ENCODE measurements at places on chromosomes 2 and 18.

DNA sequence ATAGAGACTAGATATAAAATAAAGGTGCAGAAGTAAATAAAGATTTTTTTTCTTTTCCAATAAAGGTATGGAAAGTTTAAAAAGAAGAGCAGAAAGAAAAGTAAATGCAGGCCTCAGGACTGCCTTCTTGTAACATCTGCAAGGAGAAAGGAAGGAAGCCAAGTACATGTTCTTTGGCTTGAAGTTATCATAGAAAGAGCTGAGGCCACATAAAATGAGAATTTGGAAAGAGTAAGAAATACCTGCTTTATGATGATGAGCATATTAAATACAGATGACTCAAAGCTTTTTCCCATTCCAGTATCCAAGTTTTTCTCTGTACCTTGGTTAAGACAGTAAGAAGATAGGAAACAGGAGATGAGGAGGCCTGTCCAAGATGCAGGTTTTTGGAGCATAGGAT, 25.3 kb upstream of the UBE2E3 start:
- no peak for DNase-seq

GRCh38 chr18:32337821-32338220, 132.9 kb downstream of the GAREM1 start:
- no peak for DNase-seq

- DNase-seq = no peak
Observed at GRCh38 chr18:58223717-58224424, 179.8 kb downstream of the NEDD4L start.

- peak; percentile 84 for DNase-seq
Observed at GRCh38 chr2:178280244-178280852, 86.0 kb downstream of the OSBPL6 start.

GRCh38 chr2:24435391-24436316, 55.4 kb upstream of the NCOA1 start:
- DNase-seq = peak; percentile 56

DNA sequence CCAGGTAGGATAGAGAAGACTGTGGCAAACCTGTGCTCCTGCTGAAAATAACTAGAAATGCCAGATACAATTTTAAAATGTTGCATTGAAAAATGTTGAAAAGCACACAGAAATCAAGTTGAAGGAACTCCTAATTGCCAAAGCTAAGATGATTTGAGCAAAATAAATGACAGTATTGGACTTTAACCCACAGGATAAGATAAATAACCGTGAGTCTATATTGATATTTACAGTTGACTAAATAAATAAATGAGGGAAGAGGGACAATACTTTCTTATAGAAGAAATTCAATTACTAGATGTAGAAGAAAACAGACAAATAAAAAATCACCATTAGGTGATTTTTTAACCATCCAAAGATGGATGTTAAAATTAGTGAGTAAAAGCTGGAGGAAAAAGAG, 59.0 kb downstream of the CWC22 start:
- no peak for DNase-seq

DNA sequence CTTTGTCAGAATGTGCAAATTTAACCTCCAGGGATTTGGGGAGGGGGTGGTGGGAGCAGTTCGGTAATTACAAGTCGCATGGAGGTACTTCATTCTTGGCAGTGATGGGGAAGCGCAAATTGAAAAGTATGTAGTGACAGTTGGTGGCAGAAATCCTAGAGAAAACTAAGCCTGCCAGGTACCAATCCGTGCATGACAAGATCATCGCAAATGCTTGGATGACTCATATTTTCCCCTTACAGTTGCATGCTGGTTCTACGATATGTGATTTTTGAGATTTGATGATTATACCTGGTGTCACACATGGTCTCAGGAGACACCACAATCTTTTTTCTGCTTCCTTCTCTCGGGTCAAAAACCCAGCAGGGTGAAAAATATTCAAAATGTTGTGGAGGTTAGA, 479.7 kb upstream of the ID2 start:
- DNase-seq = no peak

- DNase-seq = peak; percentile 40
Observed at GRCh38 chr18:6482198-6482977, 67.7 kb upstream of the L3MBTL4 start.

GRCh38 chr2:43051338-43051737, 175.1 kb downstream of the ZFP36L2 start:
- DNase-seq = no peak

- no peak for DNase-seq
Observed at GRCh38 chr18:49050452-49050851, 99.7 kb upstream of the SMAD7 start.

DNA sequence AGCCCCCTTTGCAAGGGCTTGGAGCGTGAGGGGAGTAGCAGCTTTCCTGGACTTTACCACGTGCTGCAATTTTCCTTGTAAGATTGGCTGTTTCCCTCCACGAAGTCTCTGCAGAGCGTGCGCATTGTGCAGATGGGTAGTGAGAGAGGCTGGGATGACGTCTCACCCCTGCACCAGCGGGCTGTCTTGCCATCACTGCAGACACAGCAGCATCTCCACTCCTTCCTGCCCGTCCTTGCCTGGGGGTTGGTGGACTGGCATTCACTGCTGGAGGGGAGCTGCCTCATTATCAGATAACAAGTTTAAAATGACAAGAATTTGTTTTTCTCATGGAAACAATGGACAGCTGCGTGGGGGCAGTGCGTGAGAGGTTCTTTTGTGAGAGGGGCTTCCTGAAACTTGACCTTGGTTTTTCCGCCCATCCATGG, 45.3 kb upstream of the HS6ST1 start:
- no peak for DNase-seq

DNA sequence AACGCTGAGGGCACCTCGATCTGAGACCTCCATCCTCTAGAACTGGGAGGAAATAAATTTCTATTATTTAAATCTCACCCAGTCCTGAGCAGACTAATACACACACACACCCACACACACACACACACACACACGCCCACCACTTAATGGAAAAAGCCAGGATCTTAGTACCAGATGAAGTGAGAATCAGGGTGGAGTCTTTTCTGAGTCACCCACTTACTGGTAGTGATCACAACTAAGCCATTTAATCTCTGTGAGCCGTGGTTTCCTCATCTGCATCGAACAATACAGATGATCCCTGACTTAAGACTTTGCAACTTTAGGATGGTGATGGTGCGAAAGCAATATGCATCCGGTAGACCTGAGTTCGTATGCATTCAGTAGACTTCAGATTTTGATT, 18.6 kb downstream of the THNSL2 start:
- DNase-seq = peak; percentile 31

- no peak for DNase-seq
Observed at GRCh38 chr2:232076736-232077135, 115.2 kb downstream of the DIS3L2 start.

DNA sequence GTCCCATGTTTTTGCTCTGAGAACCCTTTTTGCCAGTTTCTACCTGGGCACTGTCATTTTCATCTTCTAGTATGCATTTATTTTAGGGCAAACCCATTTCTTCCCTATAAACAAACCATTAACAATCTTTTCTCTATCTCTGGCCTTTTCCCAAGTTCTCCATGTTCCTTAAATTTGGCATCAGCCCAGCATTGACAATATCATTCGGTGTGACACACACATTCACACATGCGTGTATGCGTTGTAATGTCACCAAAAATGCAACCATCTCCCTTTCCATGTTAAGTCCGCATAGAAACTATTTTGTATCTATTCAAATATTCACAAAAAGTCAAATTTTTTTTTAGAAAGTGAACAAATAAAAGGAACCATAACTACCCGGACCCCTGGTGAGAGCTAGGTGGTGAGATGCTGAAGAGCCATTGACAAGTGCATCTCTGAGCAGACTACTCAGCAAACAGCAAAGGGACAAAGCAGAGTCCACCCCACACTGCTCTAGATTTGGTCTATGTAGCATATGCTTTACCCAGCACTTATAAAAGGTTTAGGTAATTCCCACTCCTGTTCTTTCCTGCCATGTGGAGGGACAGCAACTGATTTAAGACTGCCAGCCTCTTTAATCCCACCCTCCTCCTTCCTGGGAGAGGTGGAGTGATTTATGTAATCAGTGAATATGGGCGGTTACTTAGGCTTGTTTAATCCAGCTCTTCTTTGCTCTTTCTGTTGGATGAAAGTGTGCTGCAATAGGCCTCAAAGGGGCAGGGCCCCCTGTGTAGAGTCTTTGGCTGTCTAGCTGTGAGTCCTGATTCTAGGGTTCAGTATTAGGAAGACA, 124.1 kb downstream of the METTL8 start:
- no peak for DNase-seq

DNA sequence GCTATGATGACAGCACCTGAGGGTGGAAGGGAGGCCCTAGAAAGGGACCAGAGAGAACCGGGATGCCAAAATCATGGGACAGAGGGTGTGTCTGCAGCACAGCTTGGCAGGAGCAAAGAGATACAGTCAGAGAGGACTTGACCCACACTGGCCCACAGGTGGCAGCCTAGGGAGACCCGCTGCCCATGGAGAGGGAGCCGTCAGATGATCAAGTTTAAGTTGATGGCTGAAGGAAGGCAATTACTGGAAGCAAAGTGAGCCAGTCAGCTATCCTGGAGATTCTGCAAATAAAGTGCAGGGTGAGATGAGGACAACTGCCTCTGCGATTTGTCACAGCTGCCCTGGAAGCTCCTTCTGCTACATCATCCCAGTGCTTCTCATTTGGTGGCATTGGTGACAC, 74.0 kb downstream of the CMPK2 start:
- DNase-seq = no peak

DNA sequence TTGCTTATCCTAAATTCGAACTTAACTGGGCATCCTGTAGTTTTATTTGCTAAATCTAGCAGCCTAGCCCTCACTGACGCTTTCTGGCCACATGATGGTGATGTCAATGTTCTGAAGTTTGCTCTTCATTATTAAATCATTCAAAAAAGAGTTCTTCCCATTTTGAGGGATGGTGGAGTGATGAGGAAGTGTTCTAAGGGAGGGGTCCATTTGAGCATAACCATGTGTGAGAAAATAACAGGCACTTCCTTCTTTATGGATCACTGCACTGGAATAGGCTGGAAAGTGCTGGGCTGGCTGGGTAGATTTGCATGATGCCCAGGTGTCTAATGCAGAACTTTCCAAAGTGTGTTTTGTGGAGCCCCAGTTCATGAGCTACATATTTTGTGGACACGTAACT, 74.2 kb downstream of the TNFRSF11A start:
- DNase-seq = no peak

DNA sequence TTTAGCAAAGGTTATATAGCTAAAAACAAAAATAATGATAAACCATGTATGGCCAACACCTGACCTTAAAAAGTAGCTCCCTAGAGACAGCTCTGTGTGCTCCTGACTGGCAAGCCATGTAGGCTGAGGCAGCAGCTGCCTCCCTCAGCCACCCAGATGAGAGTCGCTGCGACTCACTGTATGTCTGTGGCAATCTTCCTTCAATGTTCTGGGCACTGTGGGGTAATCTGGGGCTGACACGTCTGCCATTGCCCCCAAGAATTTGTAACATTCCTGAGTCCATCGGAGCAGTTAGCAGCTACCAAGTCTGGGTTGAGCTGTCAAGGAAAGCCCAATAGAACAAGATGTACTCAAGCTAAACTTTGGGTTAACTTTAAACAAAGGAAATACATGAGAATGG, 106.4 kb upstream of the DAPL1 start:
- no peak for DNase-seq

GRCh38 chr18:10377956-10378355, 76.5 kb upstream of the APCDD1 start:
- DNase-seq = no peak

- DNase-seq = peak; percentile 59
Observed at GRCh38 chr2:70087702-70088597, 673 bp downstream of the PCBP1 start.

DNA sequence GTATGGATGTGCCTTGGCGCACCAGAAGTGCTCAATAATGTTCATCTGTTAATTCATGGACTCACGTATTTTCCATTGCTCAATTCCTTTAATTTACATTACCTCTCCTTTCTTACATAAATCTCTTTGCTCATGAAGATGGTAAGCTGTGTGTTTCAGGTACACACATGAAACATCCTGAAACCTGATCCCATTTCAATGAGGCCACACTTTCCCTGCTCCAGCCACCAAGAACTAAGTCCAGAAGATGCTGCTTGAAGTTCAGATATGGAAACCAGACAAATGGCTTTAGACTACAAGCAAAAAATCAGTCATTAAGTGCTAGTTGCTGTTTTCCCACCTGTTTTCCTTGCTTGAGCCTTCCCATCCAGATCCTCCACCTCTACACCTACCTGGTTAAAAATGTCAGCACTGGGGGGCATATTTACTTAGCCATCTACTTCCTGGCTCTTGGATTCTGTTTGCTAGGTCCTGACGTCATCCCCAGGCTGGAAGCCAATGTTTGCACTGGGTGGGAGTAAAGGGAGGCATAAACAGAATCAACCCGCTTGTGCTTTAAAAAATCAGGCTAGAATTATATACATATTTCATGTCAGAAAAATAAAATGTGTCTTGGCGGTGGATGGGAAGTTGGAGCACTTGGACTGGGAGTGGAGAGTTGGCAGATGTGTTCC, 309.7 kb downstream of the OSR1 start:
- no peak for DNase-seq

GRCh38 chr2:85911097-85911496, 22.3 kb upstream of the ST3GAL5 start:
- no peak for DNase-seq

DNA sequence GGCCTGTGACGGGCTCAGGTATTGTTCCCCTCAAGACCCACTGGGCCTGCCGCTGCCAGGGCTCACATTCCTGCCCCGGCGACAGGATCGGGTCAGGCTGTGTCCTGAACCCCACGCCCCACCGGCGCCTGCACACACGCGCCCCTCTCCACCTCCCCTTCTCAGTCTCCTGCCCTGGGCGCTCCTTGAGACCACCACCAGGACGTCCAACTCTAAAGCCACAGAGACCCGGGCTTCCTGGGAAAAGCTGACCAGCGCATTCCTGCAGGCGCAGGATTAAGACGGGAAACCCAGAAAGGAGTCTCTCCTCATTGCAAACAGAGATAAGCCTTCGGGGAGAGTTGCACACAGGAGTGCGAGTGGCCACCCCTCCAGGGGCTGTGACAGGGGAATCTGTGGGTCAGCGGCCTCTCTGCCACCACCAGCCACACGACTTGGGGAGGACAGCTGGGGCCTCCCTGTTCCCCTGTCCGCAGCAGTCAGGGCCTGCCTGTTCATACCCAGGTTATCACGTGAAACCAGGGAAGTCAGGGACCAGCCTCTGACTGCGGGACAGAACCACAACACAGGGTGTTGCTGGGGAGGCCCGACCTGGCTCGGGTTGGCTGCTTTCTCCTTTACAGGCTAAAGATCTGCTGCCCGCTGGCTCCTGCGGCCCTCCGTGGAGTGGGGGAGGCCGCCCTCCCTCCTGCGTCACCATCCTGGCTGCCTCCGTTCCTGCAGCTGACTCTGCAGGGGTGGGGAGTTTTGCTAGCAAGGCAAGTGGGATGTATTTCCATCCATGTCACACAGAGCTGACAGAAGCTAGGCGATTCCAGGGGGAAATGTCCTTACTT, 88.8 kb downstream of the ZCCHC2 start:
- peak; percentile 84 for DNase-seq

- DNase-seq = no peak
Observed at GRCh38 chr2:133363884-133364283, 204.4 kb downstream of the NCKAP5 start.

- no peak for DNase-seq
Observed at GRCh38 chr18:35236571-35237363, 4.1 kb upstream of the ZNF397 start.

Measured in head of caudate nucleus (tissue), 42 donors.